C1 segment of cervical spinal cord (tissue), 14 donors: ENCODE measurements at places on chromosomes 5 and 9.

DNA sequence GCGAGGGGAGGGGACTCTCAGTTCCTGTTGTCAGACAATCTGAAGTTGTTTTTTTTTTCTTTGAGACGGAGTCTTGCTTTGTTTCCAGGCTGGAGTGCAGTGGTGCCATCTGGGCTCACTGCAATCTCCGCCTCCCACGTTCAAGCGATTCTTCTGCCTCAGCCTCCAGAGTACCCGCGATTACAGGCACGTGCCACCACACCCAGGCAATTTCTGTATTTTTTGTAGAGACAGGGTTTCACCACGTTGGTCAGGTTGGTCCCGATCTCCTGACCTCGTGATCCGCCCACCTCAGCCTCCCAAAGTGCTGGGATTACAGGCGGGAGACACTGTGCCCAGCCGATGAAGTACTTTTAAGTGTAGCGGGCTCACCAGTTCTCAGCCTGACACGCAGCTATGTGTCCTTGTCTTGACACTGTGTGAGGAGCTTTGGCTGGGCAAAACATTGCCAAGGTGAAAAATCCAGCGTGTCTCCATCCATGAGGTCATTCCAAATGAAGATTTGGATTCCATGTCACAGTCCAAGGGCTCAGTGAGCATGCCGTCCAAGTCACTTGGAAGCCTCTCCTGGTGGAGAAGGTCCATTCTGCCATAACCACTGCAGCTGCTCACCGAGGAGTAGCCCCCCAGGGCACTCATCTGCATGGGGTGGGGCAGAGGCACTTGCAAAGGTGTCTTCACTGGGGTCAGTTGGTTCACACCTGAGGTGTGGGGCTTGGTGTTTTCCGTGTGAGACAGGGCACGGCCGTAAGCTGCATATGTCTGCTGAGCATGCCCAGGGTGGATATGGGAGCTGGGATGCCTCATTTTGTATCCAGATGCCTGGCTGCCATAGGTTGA lies 32.0 kb downstream of the OR2V1 start:
- DNase-seq, result no peak

DNA sequence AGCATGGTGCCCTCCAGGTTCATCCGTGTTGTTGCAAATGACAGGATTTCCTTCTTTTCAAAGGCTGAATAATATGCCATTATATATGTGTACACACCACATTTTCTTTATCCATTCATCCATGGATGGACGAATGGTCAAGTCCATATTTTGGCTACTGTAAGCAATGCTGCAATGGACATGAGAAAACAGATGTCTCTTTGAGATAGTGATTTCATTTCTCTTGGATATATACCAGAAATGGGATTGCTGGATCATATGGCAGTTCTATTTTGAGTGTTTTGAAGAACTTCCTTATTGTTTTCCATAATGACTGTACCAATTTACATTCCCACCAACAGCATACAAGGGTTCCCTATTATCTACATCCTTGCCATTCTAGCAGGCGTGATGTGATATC lies 67.9 kb downstream of the TEK start:
- DNase-seq, result no peak

DNA sequence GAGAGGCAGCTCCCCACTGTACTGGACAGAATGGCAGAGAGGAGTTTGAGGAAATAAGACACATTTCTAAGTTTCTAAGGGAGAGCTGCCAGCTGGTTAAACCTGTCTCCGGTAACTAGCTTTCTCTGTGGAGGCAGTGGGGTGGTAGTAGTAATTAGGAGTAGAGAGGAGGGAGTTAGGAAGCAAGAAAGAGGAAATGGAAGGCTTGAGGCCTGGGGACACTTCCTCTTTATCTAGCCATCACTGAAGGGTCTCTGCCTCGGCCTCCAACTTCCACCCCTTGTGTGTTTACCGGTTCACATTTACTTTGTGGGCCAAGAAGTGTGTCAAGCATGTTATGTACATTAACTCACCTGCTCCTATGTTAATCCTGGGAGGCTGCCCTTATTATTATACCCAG lies 462.2 kb upstream of the DMAC1 start:
- DNase-seq, result no peak

- no peak for DNase-seq
Observed at GRCh38 chr5:123351240-123351639, 72.0 kb downstream of the CEP120 start.

- no peak for DNase-seq
Observed at GRCh38 chr9:88533951-88534455, 975 bp upstream of the NXNL2 start.

DNA sequence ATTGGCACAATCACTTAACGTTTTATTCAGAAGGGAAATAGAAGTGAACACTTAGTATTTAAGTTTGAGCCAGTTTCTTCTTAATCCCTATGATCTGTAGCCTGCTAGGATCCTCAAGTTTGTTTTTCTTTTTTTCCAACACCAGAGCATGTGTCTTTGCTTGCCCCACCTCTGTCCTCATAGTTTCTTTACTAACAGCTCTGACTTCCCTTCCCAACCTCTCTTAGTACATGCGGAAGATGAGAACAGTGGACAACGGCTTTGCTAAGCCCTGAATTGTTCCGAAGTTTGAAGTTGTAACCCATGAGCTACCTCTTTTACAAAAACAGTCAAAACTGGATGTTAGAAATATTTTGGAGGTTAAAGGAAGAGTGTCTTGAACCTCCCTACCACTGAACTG lies 61.7 kb upstream of the TAF11L2 start:
- no peak for DNase-seq

DNA sequence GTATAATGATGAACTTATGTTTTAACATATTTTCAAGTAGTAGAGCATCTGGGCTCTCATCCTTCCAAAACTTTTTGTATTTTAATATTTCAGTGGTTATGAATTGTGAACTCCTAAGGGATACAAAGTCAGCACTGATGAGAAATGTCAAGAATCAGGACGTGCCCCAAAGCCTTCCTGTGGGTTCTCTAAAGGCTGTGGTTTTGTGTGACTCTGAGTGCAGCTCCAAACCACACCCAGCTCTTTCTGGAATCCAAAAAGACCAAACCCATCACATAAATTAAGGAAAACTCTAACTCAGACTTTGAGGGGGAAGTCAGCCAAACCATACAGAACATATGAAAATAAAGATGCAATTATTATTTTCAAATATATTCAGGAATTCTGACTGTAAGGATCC lies 40.8 kb upstream of the SMU1 start:
- no peak for DNase-seq

GRCh38 chr9:93820667-93821306 lies 134.4 kb downstream of the BARX1 start:
- no peak for DNase-seq

DNA sequence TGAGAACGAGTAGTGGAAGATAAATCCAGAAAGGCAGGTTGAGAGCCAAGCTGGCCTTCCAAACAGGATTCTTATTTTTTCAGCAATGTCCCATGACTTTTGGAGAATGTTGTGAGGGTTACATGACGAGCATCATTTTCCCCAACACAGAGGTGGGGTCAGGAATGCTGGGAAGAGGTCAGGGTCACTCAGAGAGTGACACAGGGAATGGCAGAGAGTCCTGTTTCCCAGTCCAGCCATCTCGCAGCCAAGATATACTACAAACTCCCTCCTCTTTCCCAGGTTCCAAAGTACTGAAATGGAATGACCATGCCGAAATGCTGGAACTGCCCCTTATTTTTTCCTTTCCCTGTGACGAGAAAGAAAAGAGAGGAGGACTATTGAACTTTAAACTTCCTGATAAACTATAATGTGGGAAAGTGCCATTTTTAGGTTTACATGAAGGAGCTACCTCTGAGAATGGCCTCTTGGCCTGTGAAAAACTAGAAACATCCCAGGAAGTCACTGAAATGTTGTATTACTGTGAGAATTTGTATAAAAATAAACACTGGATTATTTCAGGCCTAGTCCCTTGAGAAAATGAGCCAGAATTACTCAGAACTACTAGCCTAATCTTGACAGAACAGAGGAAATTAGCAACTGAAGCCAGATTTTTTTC lies 420.4 kb downstream of the CETN3 start:
- no peak for DNase-seq

- no peak for DNase-seq
Observed at GRCh38 chr5:43043400-43043756, 3.3 kb upstream of the ANXA2R start.

DNA sequence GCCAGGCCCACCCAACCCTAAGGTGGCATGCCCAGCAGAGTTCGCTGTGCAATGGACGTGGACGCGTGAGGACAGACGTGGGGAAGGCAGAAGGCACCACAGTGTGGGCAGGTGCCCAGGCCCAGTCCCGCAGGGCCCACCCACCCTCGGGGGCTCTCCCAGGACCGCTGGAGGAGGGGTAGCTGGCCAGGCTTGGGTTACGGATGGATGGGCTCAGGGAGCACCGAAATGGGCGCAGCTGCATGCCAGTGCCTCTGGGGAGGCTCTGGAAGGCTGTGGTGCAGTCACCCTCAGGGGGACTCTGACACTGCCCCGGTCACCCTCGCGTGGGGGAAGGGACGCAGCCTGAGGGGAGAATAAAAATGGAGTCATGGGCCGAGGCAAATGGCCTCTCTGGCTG lies 9.6 kb upstream of the GPSM1 start:
- no peak for DNase-seq

DNA sequence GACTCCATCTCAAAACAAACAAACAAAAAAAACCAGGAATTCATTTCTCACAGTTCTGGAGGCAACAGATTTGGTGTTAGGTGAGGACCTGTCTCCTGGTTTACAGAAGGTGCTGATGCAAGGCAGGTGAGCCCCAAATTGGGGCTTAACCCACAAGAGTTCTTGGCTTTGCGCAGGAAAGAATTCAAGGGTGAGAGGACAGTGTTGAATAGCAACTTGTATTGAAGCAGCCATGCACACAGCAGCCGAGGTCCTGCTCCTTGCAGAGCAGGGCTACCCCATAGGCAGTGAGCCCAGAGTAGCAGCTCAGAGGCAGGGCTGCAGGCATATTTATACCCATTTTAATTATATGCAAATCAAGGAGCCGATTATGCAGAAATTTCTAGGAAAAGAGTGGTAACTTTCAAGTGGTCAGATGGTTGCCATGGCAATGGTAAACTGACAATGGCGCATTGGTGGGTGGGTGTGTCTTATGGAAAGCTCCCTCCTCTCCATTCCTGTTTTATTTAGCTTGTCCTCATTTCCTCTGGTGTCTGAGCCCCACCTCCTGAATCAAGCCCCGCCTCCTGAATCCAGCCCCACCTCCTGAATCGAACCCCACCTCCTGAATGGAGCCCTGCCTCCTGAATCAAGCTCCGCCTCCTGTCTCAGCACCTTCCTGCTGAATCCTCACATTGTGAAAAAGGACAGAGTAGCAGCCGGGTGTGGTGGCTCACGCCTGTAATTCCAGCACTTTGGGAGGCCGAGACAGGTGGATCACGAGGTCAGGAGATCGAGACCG lies 34.5 kb upstream of the COL5A1 start:
- no peak for DNase-seq

DNA sequence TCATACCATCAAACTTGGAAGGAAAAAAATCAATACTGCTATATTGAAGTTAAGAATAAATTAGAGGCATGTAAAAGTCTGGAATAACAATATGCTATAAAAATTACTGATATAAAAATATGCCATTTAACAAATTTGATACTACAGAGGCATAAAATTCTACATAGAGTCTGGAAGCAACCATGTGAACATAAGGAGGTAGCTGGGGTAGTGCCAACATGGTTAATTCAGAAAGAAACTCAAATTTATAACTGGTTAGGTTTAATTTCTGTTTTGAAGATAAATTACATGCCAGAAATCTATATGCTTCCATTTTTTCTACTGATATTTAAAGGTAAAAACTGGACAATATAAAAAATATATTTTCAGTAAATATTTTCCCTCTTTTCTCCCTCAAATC lies 103.1 kb upstream of the NR4A3 start:
- DNase-seq, result no peak

- DNase-seq, result no peak
Observed at GRCh38 chr5:168307925-168308584, 16.6 kb downstream of the WWC1 start.

DNA sequence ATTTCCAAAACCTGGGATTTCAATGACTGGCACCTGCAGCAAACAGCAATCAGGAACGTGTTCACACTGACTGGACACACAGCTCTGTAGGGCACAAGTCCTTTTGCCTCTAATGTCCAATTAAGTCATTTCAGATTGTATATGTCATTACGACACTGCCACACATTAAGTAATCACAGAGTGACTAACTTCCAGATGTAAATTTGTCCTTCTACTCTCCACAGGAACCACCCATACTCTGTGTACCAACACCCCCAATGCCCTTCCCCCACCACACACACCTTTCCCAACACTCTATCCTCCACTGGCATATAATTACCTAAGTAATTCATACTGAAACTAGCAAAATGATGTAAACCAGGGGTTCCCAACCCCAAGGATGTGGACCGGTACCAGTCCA lies 30.5 kb downstream of the LARS1 start:
- DNase-seq, result no peak

GRCh38 chr9:35510754-35511428 lies 21.0 kb downstream of the RUSC2 start:
- DNase-seq, result no peak

GRCh38 chr9:19969721-19970120 lies 180.9 kb upstream of the SLC24A2 start:
- DNase-seq, result no peak

GRCh38 chr9:105168870-105169319 lies 75.6 kb upstream of the SLC44A1 start:
- no peak for DNase-seq

GRCh38 chr5:19608444-19609002 lies 379.5 kb downstream of the CDH18 start:
- no peak for DNase-seq

DNA sequence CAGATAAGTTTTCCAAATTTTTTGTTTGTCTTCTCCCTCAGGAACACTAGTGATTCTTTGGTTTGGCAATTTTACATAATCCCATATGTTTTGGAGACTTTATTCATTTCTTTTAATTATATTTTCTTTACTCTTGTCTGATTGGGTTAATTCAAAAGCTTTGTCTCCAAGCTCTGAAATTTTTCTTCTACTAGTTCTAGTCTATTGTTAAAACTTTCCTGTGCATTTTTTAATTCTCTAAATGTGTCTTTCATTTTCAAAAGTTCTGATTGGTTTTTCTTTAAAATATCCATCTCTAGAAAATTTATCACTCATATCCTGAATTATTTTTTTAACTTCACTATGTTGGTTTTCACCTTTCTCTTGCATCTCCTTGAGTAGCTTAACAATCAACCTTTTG lies 92.2 kb downstream of the INVS start:
- no peak for DNase-seq

GRCh38 chr9:34636791-34637355 lies 714 bp downstream of the SIGMAR1 start:
- no peak for DNase-seq

DNA sequence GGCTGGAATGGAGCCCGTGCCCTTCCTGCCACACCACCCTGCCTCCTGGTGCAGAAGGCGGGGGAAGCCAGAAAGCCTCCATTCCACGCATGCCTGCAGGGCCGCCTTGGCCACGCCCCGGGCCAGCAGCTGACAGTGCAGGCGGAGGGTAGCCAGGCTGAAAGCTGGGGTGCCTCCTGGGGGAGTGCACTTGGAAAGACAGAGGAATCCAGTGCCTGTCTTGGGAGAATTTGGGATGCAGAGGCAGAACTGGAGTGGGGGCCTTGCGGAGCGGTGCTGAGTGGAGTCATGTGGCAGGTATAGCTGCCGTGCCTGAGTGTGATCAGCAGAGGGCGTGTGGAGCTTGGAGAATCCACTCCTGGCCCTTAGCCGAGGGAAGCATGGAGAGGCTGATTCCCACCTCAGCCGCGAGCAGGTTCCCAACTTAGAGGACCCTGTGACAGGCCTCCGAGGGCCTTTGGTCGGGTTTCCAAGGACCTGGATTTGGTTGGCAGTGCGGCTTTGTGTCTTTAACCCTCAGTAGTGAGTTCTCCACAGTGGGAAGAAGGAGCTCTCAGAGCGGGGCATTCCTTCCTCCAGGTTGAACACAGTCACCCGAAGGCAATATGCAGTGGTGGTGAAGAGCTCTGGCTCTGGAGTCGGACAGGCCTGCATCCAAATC lies 9.1 kb upstream of the URM1 start:
- DNase-seq, result peak; percentile 85
